ENCODE measurements at places on chromosomes 12 and 14.

DNA sequence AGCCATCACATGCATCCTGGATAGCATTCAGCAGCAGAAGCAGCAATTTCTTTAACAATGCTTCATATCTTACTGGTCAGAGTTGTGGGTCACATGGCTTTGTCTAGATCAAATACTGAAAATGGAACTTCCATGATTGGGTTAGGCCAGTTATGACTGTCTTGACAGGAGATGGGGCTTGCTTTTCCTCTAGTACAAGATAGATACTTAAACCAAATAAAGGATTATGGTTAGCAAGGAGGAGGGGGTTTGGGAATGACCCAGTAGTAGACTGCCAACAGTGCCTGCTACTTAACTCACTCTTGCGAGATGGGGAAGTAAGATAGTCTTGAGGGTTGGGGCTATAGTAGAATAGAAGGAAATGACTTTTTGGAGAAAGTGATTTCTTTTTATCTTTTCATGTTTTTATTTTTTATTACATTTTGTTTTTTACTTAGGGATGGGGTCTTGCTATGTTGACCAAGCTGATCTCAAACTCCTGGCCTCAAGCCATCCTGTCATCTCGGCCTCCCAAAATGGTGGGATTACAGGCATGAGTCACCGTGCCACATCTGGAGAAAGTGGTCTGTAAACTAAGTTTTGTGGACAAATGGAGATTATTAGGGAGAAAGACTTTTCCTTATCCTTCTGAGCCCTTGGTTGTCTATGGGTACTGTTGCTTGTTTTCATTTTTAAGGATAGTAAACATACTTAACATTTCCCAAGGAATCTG is 37.6 kb downstream of the WNK1 start:
- no peak for DNase-seq

- no peak for DNase-seq
These were observed 183.4 kb upstream of the PPFIA2 start for GRCh38 chr12:81942594-81942993.

DNA sequence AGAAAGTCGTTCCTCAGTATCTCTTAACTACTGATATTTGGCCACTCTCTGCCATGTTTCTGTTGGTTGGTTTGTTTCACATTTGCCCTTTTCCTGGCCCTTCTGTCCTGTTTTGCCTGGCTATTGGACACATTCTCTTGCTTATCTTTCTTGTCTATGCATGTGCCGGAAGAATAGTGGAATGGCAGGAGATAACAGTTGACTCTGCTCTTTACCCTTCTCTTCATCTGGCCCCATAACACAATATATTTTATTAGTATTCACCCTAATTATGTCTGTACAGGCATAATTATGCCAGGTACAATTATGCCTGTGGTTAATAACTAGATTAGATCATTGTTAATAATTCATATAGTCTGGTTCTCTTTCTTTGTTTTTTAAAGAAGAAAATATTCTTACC is 243.5 kb upstream of the LMO3 start:
- no peak for DNase-seq

DNA sequence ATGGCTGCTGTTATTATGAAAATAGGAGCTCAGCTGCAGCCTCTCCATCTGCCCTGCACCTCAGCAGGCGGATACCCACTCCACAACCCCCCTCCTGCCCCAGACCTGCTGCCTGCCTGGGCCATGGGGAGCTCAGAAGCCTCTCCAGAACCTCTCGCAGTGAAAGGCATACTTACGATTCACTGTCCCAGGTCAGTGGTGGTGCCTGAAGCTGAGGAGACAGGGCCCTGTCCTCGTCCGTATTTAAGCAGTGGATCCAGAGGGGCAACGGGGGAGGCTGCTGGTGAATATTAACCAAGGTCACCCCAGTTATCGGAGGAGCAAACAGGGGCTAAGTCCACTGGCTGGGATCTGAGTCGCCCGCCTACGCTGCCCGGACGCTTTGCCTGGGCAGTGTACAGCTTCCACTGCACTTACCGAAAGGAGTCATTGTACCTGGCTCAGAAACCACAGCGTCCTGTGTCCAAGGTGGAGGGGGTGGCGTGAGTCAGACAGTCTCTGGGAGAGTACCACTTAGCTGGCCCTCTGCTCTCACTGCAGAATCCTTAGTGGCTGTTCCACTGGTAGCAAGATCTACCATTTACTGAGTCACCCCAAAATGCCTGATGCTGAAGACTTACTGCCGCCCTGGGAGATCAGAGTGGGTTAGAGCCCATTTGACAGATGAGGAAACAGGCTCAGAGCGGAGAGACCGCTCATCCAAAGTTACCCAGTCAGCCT is at the start of gene SERPINA1:
SERPINA1 (minus strand) TSS at position 219 of the 720 bp plus-strand sequence. CDS start 5,365 bp downstream, outside the sequence.
- DNase-seq = no peak

- peak; percentile 62 for DNase-seq
These were observed 884.3 kb downstream of the GALC start for GRCh38 chr14:87108726-87109125.

- no peak for DNase-seq
These were observed 559 bp downstream of the SYNJ2BP start for GRCh38 chr14:70416338-70416724.

- no peak for DNase-seq
These were observed 330.6 kb upstream of the FBXO33 start for GRCh38 chr14:39762576-39763401.

DNA sequence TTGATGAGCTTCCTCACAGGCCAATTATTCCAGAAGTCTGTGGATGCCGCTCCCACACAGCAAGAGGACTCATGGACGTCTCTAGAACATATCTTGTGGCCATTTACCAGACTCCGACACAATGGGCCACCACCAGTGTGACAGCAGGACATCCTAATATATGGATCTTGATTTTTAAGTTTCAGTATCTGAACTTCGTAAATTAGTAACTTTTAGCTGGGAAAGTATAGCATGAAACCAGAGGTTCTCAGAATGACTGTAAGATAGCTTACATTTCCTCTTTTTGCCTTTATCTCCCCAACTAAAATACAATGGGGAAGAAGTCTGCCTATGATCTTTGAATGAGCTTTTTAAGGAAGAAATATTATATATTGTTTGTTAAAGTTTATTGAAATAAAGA is 87.0 kb downstream of the DNAI7 start:
- no peak for DNase-seq

DNA sequence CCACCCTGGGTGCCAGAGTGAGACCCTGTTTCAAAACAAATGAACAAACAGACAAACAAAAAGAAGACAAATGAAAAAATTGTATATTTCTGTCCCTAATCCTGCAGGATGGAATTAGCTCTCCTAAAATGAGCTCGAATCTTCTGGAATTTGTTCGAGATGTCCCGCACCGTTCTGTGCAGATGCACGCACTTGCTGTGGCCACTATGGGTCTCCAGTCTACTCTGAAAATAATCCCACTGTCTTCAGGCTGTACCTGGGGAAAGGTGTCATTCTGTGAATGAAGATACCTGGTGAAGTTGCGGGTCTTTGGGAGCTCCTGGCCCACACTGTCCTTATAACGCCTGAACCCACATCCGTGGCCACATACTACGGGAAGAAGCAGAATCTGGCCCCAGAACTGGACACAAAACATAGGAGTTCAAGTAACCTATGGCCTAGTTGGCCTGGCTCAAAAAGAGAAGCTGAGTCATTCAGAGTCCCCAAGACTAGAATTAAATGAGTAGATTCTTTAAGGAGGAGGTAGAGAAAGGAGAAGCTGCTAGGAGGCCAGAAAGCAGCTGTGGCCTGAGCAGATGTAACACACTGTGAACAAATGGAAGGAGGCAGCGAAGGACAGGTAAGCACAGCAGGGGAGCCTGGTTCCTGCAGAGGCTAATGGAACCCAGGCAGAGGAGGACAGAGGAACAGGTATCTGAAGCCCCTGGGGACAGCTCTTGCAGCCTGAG is 108.6 kb downstream of the FOXN3 start:
- no peak for DNase-seq

DNA sequence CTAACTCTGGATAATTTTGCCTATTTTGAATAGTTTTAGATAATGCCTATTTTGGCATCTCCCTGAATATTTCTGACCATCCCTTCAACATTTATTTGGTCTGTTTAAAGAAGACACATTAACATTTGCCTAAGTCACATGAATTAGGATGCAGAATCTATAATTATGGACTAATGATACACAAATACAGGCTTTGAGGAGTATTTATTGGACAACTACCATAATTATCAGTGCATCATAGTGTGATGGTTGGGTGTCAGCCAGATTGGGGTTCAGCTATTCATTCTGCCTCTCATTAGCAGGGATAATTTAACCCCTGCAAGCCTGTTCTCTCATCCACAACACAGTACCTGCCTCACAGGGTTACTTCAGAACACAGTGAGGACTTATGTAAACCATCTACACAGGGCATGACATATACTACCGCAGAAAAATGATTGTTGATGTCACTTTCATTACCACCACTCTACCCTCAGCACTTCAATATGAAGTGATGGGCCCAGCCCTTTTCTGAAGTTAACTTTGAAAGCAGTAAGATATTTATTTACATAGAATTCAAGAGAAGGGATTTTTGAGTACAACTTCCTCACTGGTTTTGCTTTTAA is 14.4 kb downstream of the PRKCH start:
- no peak for DNase-seq

DNA sequence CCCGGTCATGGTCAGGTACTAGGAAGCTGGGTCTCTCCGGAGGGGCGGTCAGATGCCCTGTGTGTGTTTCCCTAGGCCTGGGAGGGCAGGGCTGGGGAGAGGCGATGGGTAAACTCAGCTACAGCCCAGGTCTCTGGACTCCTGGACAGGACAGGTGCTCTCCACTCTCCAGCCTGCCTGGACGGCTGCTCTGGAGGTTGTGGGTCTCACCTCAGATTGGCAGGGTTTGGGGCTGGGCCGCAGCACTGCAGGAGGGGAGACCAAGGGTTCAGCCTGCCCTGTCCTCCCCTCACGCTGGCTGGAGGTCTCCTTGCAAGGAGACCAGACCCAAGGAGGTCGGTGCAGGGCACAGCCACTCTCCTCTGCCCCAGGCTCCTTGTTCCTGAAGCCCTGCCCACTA is 7.8 kb downstream of the KRT80 start:
- no peak for DNase-seq

DNA sequence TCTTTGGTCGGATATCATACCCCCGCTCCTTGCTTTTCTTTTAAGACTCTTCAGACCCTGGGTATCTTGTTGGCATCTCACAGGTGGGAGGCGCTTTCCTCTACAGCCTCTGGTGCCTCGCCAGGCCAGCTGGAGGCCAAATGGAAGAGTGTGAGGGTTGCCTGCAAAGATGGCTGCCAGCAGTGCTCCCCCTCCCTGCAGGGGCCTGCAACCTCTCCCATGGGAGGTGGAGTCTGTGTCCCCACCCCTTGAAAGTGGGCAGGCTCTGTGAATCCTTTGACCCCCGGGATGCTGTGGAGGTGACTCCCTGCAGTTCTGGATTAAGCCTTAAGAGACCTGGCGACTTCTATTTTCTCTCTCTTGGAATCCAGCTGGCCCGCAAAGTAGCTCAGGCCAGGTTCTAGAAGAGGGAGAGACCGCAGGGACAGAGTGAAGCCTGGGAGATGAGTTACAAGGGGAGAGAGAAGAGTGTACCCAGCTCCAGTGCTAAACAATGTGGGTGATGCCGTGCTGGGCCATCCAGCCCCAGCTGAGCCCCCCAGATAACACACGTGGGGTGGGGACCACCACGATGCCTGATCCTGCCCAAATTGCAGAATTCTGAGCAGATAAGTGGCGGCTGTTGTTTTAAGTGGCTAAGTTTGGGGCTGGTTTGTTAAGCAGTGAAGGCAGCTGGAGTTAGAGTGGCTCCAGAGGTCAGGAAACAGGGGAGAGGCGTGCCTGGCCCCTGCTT is 37.9 kb upstream of the NCOR2 start:
- no peak for DNase-seq

DNA sequence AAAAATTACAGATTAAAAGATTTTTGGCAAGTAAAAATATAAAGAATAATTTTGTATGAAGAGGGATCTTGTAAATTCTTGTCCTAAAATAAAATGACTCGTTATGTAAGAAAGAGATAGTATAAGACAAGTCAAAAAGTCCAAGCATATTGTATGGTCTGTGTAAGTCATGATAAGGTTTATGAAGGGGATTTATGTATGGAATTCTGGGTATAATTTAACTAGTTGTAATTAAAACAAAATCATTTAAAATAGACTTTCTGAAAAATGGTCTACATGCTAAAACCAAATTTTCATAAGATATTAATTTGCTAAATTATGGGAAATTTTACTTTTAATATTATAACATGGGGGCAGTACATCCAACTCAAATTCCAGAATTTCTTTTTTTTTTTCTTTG is 17.6 kb upstream of the PEX5 start:
- DNase-seq = no peak

GRCh38 chr14:49896966-49897365 is 4.1 kb downstream of the ARF6 start:
- no peak for DNase-seq

DNA sequence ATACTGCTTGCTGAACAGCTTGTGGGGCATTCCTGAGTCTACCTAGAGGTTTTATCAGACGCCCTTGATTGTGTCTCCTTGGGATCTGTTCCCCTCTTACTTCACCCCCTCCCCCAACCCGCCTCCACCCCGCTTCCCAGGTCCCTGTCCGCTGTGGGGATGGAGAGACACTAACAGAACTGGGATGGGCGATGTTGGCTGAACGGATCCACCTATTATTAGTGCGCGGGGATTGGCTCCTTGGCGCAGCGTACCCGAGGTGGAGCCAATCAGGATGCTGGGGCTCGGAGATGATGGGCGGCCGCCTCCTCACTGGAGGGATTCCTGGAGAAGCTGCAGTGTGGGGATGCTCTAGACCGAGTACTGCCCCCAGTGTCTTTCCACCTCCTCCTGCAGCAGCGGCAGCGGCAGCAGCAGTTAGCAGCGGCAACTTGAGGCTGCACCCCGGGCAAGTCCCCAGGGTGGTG is at the start of gene SYT1:
SYT1 (plus strand) TSS at position 372 of the 467 bp plus-strand sequence.
- DNase-seq = peak; percentile 96

DNA sequence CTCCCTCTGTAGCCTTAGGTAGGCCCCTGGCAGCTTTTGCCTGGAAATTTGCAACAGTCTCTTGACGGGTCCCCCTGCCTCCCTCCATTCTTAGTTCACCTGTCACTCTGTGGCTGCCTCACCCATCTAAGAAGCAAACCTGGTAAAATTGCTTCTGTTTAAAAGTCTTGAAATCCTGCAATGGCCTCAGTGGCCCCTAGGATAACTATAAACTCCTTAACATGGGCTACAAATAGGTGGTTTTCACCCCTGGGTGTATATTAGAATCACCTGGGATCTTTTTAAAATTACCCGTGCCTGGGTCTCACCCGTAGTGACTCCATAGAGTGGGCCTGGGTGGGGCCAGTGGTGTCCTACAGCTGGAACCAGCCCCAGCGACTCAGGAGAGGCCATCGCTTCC is 332.7 kb downstream of the CACNA1C start:
- no peak for DNase-seq

DNA sequence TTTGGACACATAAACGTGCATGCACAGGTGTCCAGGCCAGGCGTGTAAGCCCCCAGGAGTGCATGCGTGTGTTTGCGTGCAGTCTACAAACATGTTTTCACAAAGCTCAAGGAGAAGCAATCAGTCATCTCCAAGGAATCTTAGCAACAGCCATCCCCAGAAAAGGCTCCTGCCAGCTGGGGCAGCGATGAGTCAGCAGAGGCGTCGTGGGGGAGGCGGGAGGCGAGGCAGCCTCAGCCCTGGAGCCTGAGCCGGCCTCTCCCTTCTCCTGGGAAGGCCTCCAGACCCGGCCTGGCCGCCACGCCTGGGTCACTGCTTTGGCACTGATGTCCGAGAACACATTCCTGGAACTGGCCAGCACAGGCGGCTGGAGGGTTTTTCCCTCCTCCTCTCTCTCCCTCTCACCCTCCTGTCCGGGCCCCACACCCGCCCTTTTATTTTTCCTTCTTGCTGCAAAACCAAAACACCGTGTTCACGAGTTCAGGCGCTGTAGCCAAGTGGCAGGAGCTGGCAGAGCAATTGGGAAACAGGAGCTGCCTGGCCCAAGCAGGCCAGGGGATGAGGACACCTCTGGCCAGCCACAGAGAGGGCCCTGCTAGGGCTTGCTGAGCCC is 92.7 kb downstream of the LRRC74A start:
- DNase-seq = peak; percentile 95

- DNase-seq = no peak
These were observed 19.9 kb downstream of the SP1 start for GRCh38 chr12:53399896-53400295.

Data from NCI-H446 (cell line).